ENCODE measurements at places on chromosomes 7 and 10.

DNA sequence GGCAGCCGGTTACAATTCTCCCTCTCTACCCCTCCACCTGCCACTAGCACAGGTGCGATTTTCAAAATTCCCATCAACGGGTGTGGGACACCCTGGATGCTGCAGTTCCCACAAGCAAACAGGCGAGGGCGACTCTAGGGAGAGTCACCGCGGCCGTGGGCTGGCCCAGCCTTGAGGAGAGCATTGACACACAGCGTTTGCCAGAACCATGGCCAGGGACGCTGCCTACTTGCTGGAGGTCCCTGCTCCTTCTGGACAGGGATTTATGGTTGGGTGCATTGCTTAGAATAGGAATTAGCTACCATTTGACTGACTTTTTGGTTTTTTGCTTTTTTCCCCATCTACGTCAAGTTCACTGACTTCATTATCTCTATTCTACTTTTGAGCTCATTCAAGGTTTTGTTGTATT is 19.0 kb upstream of the CLDN4 start:
- DNase-seq, result peak; percentile 79

- DNase-seq, result no peak
Observed at GRCh38 chr10:34830217-34830822, 15.2 kb upstream of the PARD3 start.

DNA sequence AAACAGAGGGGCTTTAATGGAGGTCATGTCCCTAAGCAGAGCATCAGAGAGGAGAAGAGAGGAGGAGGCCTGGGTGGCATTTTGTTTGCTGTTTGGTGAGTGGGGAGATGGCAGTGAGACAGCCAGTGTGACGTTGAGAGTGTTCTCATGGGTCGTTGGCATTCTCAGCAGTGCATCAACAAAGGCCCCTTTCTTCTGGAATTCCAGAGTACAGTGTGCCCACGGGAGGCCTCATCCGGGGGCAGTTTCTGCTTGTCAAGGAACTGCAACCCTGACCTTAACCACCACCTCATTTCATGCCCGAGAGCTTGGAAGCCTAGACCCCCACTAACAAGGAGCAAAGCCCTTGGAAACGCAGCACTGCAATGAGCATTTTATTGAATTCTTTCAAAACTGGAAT is 92.9 kb downstream of the CELF2 start:
- no peak for DNase-seq

DNA sequence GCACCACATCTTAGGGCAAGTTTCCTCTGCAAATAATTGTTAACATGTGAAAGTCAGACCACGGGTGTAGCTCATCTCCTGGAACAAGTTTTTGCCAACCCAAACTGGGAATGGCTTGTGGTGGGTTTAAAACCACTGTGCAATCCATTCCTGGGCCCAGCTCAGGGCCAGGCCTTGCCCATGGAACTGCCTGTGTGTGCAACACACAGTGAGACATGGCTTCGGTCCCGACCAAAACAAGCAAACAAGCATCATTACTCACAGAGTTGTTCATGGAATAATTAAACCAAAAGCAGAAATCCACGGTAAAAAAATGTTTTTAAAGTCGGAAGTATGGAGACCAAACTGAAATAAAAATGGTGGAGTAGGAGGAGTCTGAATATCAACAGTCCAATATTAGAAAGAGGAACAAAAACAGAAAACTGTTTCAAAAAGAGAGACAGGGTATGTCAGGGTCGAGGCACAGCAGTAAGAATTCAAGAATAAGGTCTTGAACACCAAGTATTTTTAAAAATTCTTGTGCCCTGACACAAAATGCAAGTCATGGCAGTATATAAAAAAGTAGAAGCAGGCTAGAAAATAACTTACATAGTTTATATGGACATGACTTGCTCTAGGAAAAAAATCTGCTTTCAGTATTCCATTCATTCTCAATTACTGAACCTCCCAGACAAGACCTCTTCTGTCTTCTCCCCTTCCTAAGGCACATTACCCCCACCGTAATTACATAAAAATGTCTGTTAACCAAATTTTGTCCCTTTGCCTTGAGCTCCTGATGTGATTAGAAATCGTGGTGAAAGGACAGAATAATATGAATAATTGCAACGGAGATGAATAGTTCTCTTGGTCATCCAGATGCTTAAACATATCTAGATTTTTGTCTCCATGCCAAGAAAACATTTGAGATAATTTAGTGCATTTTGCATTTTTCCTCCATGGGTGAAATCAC is 88.4 kb downstream of the FAS start:
- no peak for DNase-seq

DNA sequence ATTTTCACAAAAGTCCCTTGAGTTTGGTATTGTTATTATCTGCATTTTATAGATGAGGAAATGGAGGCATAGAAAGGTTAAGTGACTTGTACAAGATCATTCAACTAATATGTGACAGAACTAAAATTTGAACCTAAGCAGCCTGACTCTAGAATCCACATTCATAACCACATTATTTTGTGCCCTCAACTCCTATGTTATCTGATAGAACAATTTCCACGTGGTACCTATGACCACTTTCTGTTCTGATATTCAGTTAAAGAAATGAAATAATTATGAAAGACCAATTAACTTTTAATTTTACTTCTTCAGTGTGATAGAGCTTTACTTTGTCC is 17.5 kb downstream of the BCAP29 start:
- DNase-seq, result no peak

DNA sequence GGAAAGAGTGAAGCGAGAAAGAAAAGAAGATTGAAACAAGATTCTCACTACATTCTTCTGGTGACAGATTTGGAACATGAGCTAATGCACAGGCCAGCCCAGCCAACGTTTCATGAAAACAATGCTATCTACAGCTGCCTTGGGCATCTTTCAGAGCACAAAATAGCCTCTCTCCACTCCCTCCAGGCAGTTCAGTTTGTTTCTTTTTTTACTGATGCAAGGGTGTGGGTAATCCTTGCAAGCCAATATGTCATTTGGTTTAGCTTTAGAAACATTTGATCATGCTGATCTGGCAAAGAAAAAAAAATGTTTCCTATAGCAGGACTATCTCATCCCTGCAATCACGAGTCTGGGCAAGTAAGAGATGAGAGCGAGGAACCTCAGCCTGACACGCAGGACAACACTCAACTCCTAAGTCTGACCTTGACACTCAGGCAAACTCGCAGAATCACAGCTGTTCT is 35.9 kb downstream of the SVIL start:
- no peak for DNase-seq

- no peak for DNase-seq
Observed at GRCh38 chr10:19194866-19195265, 146.3 kb downstream of the MALRD1 start.

- no peak for DNase-seq
Observed at GRCh38 chr7:79548727-79549126, 95.3 kb upstream of the MAGI2 start.

DNA sequence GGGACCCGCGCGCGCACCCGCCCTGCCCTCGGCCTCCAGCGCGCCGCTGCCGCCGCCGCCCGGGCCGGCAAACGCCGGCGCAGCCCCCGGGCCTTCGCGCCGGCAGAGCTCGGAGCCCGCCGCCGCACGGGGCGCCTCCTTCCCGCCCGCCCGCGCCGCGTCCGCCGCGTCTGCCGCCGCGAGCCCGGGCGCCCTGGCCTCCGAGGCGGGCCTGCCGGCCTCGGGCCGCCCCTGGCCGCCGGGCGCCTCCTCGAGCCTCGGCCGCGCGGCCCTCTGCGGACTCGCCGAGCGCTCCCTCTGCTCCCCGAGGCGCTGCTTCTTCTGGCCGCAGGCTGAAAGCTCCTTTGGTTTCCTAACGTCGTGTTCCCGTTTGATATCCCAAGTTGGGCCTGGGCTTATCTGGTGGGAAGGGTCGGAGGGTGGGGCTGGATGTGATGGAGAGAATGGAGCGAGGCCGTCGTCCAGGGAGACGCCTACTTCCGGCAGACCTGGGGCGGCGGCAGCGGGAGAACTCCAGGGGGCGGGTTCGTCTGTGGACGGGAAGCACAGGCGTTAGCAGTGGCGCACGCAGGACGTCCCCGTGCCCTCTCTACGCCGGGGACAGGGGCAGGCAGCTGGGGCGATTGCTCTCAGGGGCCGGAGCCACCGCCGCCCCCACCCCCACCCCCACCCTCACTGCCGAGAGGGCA is 221.0 kb downstream of the PHTF2 start:
- peak; percentile 78 for DNase-seq

GRCh38 chr10:77461636-77462296 is 175.8 kb downstream of the KCNMA1 start:
- DNase-seq, result no peak

- no peak for DNase-seq
Observed at GRCh38 chr7:51315393-51316261, 982 bp downstream of the COBL start.

GRCh38 chr10:101535949-101536348 is 52.1 kb downstream of the POLL start:
- no peak for DNase-seq

DNA sequence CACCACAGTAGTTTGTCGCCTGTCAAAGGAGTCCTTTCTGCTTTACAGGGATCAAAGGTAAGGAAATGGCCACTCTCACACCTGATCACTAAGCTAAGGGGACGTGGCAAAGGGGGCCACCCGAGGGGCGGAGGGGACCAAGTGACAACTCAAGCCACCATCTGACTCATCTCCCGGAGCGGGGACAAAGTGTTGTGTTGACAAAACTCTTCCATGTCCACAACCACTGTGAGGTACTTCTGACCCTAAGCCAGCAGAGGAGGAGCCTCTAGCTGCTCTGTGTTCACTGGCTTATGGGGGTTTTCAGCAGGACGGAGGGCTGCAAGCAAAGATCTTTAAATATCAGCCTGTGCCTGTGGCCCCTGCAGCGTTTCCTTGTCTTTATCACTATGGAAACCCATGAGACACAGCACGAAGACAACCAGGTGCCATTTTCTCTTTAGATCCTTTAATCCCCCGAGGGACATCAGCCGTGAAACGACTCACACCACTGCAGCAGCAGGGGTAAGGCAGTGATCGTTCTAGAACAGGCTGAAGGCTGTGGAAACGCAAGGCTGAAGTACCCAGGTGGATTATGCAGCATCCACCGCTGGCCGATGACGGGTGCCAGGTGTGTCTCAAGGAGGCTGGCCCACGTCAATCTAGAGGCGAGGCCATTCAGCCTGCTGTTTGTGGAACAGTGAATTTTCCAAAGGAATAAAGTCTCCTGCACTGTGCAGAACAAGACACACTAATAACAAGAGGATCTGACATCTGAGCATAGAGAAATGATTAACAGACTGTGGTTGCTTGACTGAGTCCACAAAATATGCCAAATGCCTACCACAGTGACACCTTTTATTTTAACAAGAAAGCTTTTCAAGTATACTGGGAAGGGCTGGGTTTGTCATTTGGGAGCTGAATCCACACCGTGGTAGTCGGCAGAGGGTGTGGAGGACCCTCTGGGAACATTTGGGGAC is 26.6 kb upstream of the DDC start:
- no peak for DNase-seq

- no peak for DNase-seq
Observed at GRCh38 chr7:152467225-152467624, 31.4 kb upstream of the KMT2C start.

DNA sequence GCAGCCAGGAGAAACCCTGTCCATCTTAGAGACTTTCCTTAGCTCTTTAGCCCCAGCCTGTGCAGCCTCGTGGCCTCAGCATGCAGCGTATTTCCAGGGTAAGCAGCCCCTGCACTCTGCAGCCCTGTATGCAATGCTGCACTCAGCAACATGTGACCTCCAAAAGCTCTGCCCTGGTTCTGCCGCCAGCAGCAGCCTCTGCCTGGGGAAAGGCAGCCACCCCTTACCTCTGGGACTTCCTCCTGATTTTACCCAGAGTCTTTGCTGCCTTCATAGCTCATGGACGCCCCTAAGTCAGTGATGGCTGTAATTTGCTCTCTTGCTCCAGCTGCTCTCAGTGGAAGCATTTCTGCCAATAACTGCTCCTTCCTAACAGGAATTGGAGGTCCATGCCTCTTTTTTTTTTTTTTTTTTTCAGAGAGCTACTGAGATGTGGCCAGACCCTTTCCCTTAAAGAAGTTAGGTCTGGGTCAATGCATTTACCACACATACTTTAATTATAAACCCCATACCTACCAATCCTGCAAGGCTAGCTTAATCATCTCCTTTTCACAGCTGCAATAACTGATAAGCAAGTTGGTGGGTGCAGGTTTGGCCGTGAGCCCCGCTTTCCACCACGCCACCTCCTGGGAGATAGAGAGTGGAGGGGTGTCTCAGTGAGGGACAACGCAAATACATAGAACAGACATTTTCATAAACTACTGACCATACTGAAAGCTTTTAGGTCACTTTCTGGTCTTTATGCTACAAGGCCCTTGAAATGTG is 71.7 kb downstream of the RAMP3 start:
- no peak for DNase-seq

DNA sequence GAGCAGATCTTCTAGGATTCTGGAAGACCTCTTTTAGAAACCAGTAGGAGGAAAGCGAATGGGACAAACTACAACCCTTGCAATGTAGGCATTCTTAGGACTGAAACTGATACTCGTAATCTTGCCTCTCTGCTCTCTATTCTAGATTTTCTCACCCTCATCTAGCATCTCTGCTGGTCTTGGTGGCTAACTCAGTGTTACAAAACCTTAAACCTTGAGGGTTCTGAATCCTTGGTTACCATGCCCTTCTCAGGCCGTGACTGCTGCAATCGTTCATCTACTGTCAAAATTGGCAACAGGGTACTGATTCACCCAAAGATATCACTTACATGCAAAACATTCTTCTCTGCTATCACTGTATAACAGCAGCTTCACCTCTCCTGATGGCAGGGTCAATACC is 55.2 kb downstream of the SAMD9 start:
- no peak for DNase-seq

DNA sequence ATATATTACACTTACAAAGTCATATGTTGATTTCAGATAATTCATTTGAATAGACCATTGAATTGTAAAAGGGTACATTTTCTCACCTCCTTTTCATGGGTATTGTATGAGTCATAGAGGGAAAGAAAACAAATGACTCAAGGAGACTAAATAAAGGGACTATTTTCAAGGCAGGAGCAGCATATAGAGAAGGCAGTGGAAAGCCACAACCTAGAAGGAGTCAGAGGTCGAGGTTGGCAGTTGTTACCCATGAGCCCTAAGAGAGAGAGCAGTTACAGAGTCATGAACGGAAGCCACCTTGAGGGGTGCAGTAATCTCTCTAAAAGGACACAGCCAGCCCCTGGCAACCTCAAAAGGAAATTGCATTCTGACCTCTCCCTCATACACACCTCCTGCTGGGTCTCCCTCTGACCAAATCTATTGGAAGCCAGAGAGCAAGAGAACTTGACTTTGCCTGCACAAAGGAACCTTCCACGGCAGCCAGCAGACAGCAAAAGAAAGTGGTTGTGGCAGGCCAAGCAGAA is 137.9 kb downstream of the GRM8 start:
- DNase-seq, result no peak

GRCh38 chr7:44261240-44261639 is 60.5 kb downstream of the YKT6 start:
- DNase-seq, result no peak

DNA sequence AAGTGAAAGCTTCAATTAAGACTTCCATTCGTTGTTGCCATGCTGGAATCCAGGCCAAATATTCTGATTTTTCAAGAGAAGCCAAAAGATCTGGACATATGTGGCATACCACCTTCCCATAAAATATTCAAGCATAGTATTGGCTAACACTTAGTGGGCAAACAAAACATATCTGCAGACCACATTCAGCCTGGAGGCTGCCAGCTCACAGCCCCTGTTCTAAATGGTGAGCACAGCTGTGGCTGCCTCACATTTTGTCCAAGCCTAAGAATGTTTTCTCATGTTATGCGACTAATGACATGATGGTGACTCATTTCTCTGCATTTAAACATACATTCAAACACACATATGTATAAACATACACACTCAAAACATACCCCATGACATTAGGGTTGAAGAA is 10.6 kb upstream of the CALU start:
- no peak for DNase-seq

GRCh38 chr10:108789336-108789735 is 1134.0 kb downstream of the XPNPEP1 start:
- no peak for DNase-seq

GRCh38 chr10:27568196-27569175 is 64.4 kb downstream of the RAB18 start:
- no peak for DNase-seq

Data from stimulated activated CD8-positive, alpha-beta memory T cell treated with anti-CD3 and anti-CD28 coated beads, Interleukin-4, amount 100 ng/mL, for 48 hours (primary cell).